ENCODE measurements at places on chromosomes 3 and 15. TPM values are rescaled to one million over a fixed set of nuclear protein-coding genes. Genes with fewer than 3 reads are reported as not detected.

The FAIM gene
- total RNA-seq = 6.8 TPM

- no peak for DNase-seq
Observed at GRCh38 chr3:47370887-47371697, 9.7 kb upstream of the PTPN23 start.

The SAMD7 gene
- total RNA-seq = not detected

The HIGD2B gene
- total RNA-seq = not detected

DNA sequence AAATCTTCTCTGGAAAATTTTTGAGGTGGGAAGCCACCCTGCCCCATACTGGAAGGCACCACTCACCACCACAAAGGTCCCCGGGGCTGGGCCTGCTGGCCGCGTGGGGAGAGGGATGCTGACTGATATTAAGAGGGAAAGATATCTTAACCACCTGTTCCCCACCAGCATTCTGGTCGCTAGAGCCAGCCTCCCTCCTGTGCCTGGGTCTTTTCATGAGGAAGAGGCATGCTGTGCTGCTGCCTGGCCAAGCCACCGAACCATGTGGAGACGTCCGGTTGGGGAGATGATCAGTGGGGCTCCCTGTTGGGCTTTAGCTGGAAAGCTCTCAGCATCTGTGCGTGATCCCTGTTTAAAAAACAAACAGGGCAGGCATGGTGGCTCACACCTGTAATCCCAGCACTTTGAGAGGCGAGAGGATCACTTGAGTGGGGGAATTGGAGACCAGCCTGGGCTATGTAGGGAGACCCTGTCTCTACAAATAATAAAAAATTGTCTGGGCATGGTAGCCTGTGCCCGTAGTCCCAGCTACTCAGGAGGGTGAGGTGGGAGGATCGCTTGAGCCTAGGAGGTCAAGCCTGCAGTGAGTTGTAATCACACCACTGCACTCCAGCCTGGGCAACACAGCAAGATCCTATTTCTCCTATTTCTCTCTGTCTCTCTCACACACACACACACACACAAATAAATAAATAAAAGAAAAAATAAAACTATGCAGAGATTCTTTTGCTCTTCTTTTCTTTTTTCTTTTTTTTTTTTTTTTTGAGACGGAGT lies 1.0 kb downstream of the KLHL18 start:
- no peak for DNase-seq

The KPNA1 gene
- 63.4 TPM for total RNA-seq

DNA sequence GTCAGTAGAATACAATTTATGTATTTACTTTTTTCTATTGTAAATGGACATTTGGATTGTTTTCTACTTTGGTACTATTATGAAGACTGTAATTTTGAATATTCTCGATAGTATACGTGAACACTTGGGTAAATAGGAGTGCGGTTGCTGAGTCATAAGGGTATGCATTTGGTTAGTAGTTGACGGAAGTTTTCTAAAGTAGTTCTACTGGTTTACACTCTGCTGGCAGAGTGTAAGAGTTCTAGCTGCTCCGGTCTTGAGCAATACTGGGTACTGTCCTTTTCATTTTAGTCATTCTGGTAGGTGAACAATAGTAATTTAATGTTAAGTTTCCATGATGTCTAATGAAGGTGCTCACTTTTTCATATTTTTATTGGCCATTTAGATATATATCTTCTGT lies 70.0 kb downstream of the MEF2A start:
- DNase-seq = no peak

The CCDC33 gene
- total RNA-seq = not detected

The EPB42 gene
- total RNA-seq = 0.68 TPM

DNA sequence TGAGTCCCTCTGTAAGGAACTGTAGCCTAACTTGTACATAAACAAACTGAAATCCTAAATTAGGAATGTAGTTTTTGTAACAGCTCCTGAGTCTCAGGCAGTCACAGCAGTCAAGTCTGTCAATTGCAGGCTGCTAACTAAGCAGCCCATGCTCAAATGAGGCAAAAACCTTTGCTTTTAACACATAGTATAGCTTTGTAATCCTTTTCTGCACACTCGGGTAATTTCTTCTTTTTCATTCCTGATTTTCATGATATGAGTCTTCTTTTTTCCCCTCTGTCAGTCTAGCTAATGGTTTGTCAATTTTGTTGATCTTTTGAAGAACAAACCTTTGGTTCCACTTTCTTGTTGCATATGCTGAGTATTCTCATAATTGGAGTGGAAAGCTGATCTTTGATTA lies 84.9 kb upstream of the LRRFIP2 start:
- no peak for DNase-seq

GRCh38 chr3:122882361-122882947 lies 87.6 kb downstream of the SLC49A4 start:
- no peak for DNase-seq

The GRAMD1C gene
- 2.0 TPM for total RNA-seq

- DNase-seq = no peak
Observed at GRCh38 chr15:89569090-89569745, 6.1 kb upstream of the TICRR start.

The OR5H14 gene
- total RNA-seq = not detected

The FOXB1 gene
- not detected for total RNA-seq

Data from left cardiac atrium (tissue), 4 donors.